ENCODE measurements at places on chromosomes 1 and 21.

- no peak for DNase-seq
These were observed 58.0 kb upstream of the FAM3B start for GRCh38 chr21:41258617-41259016.

- no peak for DNase-seq
These were observed 71.5 kb downstream of the VPS26C start for GRCh38 chr21:37195610-37196009.

DNA sequence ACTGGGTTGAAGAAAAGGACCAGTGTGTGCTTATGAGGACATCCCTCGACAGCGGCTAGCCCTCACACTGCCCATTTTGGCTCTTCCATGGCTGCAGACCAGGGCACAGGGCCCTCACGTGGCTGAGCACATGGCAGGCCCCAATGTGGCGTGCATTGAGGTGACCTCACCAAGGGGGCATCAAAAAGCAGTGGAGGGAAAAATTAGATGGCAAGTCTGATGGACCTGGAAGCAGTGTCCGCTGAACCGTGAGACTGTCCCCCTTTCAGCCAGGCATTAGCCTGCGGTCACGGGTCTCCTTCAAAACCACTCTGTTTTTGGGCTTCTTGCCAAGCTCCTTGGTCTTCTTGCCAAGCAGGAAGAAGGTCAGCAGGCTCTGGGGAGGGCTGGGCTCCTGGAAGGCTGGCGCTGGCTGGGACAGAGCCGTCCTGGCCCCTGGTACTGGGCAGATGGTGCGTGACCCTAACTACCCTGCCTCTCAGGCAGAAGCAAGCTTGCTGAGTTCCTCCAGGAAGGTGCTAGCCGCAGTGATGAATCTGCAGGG is 30.8 kb downstream of the TRIM67 start:
- peak; percentile 83 for DNase-seq

DNA sequence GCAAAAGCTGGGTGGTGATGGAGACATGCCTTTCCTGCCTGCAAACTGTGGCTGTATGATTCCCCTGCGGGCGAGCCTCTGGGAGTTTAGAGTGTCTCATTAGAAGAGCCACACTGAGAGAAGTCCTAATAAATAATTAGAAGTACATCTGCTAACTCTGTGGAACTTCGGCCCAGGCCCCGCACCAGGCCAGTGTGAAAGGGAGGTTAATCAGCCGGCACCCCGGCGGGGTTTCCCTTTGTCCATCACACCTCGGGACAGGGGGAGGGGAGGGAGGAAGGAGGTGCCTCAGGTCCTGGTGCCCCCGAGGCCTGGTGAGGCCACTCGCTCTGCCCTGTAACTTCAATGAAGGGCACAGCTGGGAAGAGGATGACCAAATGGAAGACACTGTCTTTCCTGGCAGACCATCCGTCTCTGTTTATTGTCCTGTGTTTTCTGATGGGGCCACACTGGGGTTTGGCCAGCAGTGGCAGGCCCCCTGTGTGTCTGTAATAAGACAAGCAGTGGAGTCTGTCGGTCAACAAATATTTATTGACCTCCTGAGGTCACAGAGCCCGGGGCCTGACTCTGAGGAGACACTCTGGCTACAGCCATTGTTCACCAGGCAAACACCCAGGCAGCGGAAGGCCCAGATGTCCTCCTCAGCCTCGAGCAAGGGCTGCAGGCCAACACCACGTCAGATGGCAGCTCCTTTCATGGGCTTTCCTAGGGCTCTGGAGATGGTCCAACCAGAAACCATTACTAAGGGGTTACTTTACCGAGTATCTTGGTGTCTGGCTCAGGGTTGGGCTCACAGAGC is 267.5 kb upstream of the RAB4A start:
- no peak for DNase-seq

- DNase-seq: no peak
These were observed 6.1 kb upstream of the MASP2 start for GRCh38 chr1:11052839-11053757.

DNA sequence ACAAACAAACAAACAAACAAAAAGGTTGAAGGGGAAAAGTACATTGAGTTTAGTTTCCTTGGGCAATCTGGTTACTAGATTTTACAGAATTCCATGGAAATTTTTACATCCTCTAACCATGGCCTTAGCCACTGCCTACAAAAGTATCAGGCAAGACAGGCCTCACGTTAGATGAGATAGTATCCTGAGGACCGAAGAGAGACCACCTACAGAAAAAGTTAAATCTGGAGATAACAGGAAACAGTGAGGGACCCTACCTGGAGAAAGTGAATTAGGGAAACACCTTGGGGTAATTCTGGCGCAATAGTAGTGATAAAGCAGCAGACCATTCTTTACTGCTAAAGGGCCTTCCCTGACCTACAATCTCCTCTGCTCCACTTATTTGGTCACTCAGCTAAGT is 8.7 kb downstream of the RAB29 start:
- DNase-seq: no peak
